Neural crest cell (in vitro differentiated cells): ENCODE measurements at places on chromosomes 2 and 18.

DNA sequence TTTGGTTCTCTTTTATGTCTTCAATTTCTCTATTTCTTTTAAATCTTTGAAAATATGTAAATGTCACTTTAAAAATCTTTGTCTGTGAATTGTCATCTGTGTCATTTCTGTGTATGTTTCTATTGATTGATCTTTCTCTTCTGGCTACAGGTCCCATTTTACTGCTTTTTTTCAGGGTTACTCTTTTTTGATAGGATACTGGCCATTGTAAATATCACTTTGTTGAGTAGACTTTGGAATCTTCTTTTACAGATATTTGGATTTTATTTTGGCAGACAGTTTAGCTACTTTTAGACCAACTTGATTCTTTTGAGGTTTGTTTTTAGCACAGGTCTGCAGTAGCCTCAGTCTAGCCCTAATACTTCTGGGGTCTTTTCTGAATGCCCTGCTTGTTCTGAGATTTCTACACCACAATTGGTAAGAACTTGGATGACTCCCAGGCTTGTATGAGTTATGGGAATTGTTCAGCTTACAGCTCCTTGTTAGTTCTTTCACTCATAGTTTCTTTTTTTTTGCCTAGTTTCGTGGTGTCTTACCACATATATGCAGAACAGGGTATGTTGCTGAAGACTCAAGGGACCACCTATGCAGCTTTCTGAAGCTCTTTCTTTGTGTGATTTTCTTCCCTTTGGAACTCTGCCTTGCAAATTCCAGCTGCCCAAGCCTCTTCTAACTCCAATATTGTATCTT, 122.2 kb downstream of the QPCT start:
- no peak for DNase-seq

DNA sequence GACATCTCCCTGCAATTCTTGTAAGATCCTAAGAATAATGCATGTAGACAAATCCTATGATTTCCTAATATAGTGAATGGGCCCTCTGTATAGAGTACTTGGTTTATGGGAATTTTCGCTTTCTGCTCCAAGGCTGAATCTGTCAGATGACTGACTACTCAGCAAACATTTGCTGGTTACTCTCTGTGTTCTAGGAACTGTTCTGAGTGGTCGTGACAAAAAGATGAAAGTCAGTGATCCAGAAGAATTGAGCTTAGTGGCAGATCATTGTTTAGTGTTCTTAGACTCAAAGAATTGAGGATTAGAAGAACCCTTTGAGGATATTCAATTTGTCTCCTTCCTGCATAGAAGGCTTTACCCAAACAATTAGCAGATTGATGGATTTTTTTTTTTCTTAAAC, 10.0 kb downstream of the XRCC5 start:
- no peak for DNase-seq

DNA sequence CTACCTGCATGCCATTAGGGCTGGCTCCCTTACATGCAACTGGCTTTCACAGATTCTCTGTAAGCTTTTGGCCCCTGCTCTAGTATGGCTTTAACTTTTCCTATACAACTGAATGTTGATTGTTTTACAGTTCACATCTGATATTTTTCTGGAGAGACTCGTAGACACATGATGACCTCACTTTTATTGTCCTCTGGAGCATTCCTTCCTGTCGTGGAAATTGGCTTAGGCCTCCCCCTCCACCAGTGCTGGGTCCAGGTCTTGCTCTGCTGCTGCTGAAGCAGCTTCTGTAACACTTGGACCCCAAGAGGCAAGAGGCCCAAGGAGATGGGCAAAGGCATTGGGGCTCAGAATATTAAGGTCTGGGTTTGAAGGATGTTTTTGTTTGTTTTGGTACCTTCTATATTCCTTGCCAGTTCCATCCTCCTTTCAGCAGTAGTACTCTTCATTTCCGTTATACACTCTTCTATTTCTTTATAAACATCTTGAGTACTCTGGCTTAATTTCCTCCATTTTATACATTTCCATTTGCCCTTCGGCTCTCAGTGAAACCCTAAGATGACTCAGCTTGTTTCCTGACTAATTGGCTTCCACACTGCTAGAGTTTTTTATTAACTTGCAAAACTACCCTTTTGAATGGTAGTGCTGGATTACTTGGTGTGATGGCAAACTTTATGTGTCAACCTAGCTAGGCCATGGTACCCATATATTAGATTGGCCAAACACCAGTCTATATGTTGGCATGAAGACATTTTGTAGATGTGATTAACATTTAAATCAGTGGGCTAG, 219.8 kb downstream of the CDCA7 start:
- DNase-seq: no peak

DNA sequence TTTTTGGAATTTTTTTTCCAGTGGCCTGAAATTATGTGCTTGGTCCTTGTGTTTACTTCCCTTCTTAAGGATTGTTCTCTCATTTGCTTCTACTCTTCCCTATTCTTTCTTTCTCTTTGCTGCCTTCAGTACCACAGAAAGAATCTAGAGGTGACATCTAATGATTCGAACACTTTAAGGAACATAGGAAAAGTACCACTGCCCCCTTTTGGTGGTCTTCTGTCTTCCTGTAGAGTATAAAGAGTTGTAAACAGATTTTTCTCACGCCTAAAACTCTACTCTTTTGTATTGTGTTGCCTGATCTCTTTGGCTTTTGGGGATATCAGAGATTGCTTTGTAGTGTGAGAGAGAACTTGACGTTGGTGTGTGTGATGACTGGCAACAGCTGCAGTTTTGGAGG, 7.0 kb upstream of the SCTR start:
- no peak for DNase-seq

DNA sequence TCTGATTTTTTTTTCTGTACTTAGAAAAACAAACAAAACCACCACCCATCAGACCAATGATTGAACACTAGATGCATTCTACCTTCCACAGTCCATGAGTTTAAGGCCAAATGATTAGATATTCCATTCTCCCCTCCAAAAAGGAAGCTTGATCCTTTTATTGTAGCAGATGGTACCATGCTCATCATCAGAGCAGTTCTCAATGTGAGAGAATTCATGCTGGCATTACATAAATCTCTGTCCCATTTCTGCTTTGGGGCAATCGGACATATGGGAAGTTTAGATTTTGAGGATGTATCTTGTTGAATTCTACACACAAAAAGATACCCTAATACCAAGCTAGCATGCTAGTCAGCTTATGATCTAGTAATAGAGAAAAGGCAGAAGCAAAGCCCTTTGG, 186.6 kb downstream of the RAD51AP2 start:
- no peak for DNase-seq

GRCh38 chr2:54535599-54536195, 79.6 kb downstream of the SPTBN1 start:
- DNase-seq: no peak

- no peak for DNase-seq
These were observed 302.7 kb downstream of the CYP26B1 start for GRCh38 chr2:71844967-71845366.

DNA sequence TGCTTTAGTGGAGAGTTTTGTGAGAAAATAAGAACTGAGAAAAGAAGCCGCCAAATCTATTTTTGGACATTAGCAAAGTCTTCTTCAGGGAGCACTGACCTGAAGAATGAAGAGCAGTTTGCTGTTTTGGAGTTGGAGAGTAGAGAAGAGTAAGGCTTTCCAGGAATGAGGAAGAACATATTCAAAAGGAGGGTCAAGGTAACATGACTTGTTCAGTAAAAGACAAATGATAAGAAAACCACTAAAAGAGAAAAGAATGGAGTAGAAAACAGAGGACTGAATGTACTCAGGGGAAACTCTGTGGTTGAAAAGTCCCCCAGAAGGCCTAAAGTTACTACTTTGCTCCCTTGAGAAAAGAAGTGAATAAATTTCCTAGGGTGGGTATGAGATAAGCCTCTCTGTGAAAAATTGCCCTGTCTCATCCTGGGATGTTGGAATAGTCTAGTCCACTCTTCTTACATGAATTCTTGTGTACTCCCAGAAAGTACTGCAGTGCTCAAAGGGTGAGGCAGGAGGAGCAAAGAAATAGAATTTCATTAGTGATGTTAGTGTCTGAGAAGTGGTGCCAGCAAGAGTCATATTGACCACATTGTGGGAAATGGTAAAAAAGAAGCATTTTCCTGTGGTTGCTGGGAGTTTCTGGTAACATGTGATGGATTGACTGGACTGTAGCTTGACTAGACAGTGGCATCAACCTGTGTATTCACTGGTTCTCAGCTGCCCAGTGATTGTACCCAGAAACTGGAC, 27.8 kb downstream of the MBD5 start:
- DNase-seq: no peak

DNA sequence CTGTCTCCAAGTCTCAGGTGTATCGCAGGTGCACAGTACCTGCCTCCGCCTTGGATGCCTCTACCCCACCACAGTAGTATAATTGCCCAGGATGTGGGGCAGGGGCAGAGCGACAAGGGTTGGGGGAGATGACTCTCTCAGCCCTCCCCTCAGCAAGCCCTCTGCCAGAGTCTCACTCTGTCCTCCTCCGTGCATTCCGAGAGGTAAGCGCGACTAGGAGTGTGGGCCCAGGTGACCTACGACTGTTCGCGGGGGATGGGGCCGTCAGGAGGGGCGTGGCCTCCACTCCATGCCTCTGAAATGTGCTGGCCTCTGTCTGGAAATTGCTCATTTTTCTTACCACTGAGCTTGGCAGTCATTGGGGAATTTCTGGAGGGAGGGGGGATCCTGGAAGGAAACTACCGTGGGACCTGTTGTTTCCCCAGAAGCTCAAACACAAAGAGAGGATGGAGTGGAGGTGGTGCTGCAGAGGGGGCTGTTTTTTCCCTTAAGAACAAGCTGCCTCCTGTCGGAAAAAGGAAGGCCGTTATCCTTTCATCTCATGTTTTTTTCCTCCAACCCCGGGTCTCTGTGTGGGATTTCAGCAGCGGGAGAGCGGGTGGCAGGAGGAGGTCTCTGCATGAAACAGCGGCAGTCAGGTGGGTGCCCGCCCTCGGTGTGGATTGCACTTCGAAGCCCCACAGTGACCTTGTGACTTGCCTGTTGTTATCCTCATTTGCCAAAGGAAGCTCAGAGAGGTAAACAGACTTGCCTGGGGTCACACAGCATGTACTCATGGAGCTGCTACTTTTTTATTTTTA, 13.0 kb upstream of the RALB start:
- DNase-seq: no peak

- no peak for DNase-seq
These were observed 47.5 kb downstream of the VSNL1 start for GRCh38 chr2:17588031-17588430.

DNA sequence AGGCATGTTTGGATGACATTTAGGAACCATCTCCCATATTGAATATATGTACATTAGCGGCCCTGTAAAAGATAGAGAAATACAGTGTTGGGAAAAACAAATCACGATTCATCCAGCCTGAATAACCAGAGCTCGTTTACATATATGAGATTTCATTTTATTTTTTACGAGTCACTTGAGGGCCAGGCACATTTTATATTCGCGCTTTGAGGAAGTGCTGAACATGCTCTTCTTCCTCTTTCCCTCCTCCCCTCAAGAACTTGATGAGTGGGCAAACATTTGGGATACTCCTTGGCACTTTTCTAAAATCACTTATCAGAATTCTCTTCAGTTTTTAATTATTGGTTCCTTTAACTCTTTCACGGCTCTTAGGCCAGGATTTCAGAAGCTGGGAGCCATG, 268.0 kb upstream of the TANK start:
- no peak for DNase-seq

GRCh38 chr2:25339791-25340180, 1.9 kb downstream of the DNMT3A start:
- no peak for DNase-seq

DNA sequence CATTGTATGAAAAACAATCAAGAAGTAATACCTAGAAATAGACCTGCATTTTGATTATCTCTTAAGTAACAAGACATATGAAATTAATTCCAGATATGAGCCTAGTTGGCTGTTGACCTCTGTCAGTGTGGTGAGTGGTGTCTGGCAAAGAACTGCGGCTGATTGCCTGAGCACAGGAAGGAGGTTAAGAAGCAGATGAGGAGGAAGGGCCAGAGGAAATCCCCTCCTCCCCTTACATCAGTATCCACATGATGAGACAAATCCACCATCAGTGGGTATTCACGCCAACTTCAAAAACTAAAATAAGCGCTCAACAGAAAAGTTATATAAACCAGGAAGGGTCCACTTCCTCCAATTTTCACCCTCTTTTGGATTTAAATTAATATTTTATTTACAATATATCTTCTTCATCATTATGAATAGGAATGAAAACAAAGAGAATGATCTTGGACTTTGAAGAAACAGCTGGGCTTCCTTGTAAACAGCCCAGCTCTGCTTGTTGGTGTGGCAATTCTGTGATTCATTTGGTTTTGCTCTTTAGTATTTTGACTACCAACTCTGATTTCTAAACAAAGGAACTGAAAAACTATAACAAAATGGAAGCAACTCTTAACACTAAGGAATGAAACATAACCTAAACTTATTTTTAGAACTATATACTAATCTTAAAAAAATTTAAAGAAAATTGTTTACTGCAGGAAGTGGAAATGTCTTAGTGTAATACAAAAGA, 27.3 kb downstream of the RFTN2 start:
- DNase-seq: no peak

- no peak for DNase-seq
These were observed 14.2 kb upstream of the PLEKHM3 start for GRCh38 chr2:208039376-208040110.

- no peak for DNase-seq
These were observed 42.6 kb upstream of the MTCL1 start for GRCh38 chr18:8662560-8663255.

DNA sequence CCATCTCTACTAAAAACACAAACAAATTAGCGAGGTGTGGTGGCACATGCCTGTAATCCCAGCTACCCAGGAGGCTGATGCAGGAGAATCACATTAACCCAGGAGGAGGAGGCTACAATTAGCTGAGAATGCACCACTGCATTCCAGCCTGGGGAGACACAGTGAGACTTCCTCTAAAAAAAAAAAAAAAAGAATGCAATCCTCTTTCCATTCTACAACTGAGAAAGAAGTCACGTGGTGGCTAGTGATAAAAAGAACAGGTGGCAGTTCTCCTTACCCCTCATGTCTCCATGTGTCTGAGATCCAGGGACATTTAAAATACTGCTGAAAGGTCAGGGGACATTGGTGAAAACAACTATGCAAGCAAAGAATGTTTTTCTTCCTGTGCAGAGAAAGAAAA, 24.4 kb upstream of the GPR39 start:
- no peak for DNase-seq

GRCh38 chr2:173760553-173760952, 204.6 kb downstream of the SP3 start:
- no peak for DNase-seq

DNA sequence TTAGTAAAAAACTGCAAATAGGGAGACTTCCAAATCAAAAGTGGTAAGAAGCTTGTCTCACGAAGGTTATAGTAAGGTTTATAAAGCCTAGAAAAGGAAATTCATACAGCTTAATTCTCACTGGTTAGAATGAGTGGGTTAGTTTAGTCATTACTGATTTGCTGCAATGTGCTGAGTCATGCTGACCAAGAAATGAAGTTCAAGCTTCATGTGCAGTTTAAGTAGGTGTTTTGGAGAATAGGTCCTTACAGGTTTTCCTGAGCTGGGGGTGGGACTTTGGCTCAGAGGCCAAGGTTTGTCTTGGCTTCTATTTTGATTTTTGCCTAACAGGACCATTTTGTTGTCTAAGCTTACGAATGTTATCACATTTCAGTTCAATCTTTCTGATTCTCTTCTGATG, 15.1 kb downstream of the CLIP4 start:
- DNase-seq: no peak
